CMK (cell line): ENCODE measurements at places on chromosomes 1 and 21.

DNA sequence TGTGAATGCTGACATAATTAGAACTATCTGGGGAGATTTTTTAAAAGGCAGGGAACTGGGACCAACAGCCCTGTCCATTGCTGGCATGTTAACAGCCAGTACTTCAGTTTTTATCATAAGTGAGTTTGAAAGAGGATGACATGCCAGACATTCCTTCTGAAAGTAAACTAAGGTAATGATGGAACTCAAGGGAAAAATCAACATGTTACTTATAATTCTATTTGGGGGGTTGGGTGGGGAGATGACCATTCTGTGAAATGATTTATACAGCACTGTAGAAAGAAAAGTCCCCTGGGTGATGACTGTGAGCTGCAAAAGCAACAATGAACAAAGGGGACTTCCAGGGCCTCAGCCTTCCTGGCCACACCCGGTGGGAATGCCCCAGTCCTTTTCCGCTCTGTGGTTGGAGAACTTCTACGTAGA, 5.4 kb upstream of the LAMC2 start:
- no peak for DNase-seq

DNA sequence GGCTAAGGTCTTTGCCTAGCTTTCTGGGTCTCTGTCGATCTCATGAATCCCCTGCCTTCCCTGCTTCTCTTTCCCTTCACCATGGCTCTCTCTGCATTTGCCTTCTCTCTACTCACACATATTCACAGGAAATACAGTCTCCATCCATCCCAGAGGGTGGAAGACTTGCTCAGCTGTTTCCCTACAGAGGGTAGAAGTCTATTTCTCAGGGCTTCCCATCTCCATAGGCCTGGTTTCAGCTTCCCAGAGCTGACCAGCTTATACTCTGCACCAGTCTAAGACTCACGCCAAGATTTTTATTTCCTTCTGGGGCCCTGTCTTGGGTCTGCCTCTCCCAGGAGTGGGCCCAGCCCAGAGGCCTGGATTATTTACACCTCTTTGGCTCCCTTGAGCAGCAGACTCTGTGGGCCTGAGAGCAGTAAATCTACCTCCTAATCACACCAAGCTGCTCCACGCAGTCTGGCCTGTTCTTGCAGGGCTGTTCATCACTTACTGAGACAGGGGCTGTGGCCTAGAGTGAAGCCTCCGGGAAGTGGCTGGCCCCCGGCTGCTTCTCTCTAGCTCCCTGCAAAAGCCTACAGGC, 102.5 kb downstream of the PLXNA2 start:
- DNase-seq: no peak

DNA sequence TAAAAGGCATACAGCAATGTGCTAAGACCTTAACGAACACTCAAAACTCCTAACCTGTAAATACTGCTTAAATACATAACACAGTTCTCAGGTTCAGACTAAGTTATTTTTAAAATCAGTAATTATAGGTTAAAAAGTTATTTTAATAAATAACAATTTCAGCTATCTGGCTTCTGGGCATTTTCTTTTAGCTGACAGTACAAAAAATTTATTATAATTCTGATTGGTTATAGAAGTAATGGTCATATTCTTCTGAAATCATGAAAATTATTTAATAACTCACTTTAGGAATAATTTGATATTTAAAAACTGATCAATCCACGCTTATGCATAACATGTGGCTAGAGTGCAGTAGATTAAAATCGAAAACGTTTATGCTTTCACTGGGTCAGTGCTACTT, 10.7 kb downstream of the RGS18 start:
- no peak for DNase-seq

GRCh38 chr1:50542362-50542761, 119.1 kb upstream of the DMRTA2 start:
- no peak for DNase-seq

GRCh38 chr1:160127865-160128523, 12.4 kb downstream of the ATP1A2 start:
- no peak for DNase-seq

DNA sequence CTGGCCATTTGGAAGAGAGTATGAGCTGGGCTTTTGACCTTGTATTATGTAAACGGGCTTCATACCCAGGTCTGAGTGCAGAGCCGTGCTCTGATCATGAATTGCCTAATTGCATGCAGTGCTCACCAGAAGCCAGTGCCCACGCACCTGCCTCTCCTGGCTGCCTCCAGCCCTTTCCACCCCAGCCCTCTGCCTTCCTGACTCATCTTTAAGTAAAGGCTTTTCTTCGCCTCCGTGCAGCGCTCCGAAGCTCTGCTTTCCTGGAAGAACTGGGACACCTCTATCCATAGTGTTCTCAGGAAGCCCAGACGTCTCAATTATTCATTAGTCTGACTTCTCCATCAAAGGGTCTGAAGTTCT, 413.7 kb downstream of the PTPRU start:
- DNase-seq: no peak

DNA sequence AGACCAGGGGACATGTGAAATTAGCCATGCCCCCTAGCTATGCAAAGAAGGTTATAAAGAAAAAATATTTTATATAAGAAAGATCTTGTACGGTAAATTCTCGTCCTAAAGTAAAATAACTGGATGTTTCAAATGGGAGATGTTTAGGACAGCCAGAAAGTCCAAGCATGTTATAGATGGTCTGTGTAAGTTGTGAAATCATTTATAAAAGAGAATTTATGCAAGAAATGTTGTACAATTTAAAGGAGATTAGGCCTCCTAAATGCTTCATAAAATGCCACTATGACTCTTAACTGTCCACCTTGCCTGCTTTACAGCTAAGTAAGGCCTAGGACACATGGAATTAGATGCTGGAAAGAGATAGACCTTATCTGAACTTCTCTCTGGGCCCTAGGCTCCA, 118.1 kb upstream of the POGK start:
- no peak for DNase-seq

DNA sequence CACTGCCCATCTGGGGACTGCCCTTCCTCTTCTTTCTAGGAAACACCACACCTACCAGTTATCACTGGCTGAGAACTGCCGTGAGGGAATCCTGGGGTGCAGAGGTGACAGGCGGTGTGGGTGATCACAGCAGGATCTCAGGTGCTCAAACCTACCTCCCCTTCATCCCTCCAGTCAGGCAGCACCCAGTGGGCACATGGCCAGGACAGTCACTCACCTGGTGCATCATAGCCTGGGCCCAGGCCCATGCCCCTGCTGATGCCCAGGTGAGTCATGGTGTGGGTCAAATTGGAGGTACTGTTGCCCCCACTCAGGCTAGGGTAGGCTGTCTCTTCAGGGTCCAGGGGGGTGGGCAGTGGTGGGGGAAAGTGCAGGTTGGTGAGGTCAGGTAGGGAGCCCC, 5.3 kb upstream of the DENND4B start:
- DNase-seq: no peak

GRCh38 chr1:205536759-205537361, 32.4 kb downstream of the CDK18 start:
- no peak for DNase-seq

GRCh38 chr1:119674111-119674526, 26.1 kb upstream of the ZNF697 start:
- DNase-seq: no peak

GRCh38 chr21:38830671-38831525, 25.2 kb downstream of the ETS2 start:
- no peak for DNase-seq

- peak; percentile 31 for DNase-seq
Observed at GRCh38 chr1:180415985-180416633, 86.3 kb downstream of the ACBD6 start.

DNA sequence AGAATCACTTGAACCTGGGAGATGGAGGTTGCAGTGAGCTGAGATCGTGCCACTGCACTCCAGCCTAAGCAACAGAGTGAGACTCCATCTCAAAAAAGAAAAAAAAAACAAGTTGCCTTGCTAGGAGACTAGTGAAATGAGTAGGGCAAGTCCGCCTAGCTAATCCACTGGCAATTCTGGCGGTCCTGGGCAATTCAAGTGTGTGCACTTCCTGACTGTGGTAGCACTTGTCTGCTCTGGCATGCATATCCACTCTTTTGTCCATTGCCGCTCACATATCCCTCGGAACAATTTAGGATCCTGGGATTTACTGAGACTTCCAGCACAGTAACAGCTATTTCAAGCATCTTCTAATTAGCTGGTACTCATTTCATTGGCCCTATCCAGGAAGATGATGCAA, 426.3 kb upstream of the ADGRL2 start:
- DNase-seq: no peak

DNA sequence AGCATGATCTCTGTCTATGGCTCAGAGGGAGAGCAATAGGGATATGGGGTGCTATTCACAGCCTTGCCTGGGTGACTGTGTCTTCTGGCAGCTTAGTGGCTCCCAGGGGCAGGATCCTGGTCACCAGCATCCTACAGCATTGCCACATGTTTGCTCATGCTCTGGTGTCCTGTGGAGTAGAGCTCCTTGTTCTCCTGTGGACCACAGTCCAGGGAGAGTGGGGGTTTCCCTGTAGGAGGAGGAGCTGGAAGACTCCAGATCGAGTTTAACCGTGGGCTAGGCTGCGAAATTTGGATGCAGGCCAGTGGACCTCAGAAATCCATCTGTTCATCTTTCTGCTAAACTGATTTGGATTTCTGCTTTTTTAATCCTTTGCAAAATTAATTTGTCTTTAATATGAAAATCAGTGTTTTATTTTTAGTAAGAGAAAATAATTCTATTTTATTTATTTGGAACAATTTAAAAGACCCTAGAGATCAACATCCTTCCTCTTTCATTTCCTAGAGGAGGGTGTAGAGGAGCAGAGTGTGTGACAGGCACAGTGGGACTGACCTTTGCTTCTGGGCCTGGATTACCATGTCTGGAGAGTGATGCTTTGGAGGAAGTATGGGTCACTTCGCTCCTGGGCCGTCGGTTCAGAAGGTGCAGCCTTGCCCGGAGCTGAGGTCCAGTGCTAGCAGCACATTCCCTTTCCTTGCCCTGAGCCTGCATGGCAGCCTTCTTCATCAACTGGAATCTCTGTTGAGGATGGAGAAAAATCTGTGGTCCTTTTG, 17.4 kb downstream of the ADARB1 start:
- no peak for DNase-seq

DNA sequence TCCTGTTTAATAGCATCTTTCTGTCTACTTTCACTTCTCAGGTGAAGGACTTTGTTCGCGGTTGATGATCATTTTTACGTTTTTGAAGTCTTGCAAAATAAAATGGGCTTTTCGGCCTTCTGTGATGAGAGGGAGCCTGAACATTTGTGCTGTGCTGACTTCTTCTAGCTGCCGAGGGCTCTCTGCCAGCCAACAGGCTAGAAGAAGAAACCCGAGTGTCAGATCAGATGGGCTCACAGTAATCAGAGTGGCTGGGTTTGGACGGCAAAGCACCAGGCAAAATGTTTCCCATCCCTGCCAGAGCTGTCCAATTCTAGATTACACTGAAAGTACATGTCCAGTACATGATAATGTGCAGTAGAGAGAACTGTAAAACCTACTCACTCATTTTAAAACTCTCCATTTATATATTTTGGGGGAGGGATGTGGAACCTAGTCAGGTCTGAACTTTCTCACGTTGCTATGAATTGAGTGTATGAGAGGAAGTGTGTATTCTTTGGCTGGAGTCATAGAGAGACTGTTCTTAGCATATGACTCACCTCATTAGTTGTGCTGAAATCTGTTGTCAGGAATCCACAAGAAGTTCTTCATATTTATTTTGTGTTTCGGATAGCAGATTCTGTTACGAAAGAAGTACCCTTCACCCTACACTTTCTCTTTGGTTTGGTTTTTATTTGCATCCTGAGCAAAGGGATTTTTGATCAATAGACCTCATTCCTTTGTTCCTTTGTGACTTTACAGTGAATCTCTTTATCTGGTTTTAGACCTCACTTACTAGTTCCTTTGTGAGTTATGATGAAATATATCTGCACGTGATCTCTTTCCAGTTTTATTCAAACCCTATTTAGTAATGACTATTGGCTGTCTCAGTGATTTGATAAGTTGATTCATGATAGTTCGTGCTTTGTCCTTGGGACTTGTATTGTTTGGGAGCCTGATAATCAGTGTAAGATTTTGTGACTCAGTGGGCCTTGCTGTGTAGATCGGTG, 4.8 kb downstream of the ATP1A1 start:
- no peak for DNase-seq

DNA sequence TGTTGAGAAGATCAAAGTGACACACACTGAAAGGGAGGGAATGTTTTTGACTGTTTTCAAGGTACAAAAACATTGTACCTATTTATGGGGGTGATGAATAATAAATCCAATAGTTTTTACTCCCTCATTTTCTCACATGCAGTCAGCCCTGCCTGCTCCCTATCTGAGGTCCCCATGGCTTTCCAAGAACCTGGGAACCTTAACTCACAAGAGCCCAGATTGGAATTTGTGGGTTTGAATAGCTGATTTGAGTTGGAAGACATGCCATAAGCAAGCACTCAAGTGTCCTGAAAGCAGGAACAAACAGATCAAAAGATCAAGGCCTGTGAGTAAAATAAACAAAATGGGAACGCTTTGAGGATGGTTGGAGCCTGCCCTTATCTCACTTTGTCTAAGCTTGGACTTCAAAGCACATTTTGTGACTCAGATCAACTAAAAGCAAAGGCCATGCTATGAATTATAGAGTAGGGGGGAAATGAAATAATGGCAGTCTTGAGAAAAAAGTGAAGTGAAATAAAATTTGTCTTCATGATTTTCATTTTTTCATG, 136.6 kb downstream of the LYPLAL1 start:
- no peak for DNase-seq

- peak; percentile 8 for DNase-seq
Observed at GRCh38 chr1:87598429-87598828, 269.7 kb downstream of the LMO4 start.

- peak; percentile 36 for DNase-seq
Observed at GRCh38 chr1:54774820-54775498, 10.6 kb upstream of the PARS2 start.

- DNase-seq: no peak
Observed at GRCh38 chr1:232445361-232446106, 184.4 kb downstream of the SIPA1L2 start.

DNA sequence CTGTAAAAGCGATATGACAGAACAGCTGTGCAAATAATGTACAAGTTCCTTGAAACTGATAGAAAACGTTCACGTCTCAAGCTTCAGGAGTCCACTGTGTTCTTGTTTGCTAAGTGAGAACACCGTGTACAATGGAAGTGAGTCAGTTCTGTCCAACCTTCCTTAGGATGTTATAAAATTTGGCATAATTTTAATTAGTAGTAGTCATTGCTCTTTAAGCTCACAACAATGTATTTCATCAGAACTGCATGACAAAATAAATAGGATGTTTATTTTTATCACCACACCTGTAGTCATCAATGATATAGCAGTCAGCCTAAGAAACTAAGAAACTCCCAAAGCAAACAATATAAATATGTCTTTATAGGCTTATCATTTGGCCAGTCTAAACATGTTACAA, 53.0 kb downstream of the RGS2 start:
- DNase-seq: no peak

GRCh38 chr1:93078203-93078602, 880 bp upstream of the MTF2 start:
- no peak for DNase-seq

DNA sequence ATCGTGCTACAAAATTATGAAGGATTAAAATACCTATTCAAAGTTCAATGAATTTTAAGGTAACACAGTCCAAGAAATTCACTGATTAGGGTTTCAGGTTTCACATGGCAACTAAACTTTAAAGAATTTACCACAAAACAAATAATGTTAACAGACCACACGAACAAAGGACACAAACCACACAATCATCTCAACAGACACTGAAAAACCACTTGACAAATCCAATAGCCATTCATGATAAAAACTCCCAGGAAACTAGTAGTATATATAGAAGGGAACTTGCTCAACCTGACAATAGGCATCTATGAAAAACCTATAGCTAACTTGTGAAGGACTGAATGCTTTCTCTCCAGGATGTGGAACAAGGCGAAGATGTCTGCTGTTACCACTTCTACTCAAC, 21.1 kb upstream of the SH2D5 start:
- no peak for DNase-seq

GRCh38 chr1:56921479-56921878, 44.3 kb downstream of the C8B start:
- no peak for DNase-seq
